ENCODE measurements at places on chromosomes 5 and 9.

- no peak for DNase-seq
These were observed 95.1 kb upstream of the TMED7 start for GRCh38 chr5:115720888-115721287.

DNA sequence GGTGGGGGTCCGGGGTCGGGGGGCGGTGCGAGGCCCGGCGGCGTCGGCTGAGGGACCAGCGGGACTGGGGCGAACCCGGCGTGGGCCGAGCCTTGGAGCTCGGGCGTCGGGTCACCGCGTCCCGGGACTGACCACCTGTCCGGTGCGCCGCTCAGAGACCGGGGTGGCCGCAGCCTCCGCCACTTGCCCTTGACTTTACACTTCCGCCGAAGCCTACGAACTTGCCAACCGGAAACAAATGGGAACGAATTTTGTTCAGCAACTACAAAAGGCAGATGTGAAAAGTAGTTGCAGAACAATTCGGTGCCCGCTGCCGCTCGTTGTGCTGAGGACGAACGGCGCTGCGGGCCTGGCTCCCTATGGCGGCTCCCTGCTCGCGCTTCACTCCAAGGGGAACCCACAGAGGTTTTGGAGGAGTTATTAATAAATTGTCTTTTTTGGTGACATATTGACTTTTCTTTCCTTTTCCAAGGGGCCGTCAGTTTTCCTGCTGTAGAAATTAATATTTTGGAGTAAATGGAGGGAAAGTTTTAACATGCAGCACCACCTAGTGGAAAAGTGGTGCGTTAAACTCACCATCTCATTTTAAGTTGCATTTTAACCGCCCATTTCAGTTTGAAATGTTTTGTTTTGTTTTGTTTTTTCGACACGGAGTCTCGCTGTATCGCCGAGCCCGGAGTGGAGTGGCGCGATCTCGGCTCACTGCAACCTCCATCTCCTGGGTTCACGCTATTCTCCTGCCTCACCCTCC lies 490 bp downstream of the PCBD2 start:
- DNase-seq: peak; percentile 81

DNA sequence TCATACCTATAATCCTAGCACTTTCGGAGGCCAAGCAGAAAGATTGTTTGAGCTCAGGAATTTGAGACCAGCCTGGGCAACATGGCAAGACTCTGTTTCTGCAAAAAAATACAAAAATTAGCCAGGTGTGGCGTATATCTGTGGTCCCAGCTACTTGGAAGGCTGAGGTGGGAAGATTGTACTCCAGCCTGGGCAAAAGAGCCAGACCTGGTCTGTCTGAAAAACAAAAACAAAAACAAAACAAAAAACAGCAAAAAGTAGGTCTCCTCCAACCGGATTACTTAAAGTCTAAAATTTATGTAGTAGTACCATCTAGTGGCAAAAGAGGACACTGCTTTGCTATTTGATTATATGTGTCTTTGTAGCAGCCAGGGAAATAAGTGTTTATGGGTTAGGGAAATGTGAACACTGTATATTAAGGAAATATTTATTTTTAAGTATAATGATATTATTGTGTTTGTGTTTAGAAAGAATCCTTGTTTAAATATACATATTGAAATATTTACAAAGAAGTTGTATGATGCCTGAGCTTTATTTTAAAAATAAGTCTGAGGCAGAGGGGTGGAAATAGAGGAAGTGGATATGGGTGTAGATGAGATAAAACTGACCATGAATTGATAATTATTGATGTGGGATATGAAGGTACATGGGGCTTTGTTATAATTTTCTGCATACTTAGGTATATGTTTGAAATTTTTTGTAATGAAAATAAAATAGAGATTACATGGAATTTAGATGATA lies 20.0 kb downstream of the APC start:
- DNase-seq: peak; percentile 63

DNA sequence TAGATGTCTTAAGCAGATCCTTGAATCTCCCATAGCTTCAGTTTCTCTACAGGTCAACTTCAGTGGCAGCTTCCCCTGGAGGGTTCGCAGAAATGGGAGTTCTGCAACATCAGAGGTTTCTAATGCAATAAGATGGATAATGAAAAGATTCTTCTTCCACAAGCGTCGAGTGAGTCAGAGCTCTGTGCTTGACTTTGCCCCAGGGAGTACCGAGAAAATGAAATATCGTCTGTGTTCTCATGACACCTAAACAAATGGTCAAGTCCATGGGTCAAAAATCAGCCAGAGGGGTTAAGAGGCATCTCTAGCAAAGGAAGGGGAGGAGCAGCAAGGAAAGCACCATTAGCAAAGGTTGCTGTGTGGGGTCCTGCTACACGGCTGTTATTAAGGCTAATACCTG lies 3.2 kb upstream of the ADRA1B start:
- no peak for DNase-seq

- DNase-seq: no peak
These were observed 182.1 kb downstream of the FBN2 start for GRCh38 chr5:128355961-128356360.

- DNase-seq: no peak
These were observed 86.1 kb downstream of the F2RL2 start for GRCh38 chr5:76537073-76537543.

GRCh38 chr9:109453210-109453842 lies 44.8 kb downstream of the PTPN3 start:
- no peak for DNase-seq

DNA sequence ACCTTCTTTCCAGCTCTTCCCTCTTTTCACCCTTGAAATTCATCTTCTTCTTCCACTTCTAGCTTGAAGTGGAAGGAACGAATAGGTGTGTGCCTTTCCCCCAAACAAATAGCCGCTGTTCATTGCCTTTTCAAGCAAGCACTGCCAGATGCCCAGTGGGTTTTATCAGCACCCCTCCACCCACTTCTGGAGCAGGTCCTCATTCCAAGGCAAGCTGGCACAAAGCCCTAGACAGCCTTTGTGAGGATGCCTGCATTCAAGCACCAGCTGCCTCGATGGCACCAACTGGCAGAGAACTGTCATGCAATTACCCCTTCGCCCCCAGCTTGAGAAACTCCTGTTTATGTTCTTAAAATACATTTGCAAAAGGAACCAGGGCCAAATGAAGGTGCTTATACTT lies 36.5 kb downstream of the SERINC5 start:
- no peak for DNase-seq

DNA sequence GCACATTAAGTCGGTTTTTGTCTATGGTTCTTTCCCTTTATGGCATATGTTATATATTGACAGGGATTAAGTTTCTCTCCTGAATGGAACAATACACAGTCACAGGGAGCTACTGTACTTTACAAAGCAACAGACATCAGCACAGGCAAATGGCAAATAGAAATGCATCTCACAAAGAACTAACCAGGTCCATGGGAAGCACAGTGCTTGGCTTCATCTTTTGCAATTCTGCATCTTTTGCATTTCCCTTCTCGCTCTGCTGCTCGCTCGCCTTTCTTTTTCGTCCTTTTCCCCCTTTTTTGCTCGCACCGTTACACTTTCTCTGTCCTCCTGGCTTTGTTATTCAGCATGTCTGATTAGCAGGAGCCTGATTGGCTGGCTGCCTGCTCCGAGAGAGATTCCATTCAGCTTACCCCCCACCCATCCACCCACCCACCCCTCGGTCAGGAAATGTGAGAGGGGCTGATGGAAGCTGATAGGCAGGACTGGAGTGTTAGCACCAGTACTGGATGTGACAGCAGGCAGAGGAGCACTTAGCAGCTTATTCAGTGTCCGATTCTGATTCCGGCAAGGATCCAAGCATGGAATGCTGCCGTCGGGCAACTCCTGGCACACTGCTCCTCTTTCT lies at the start of gene ADAMTSL1:
ADAMTSL1 (plus strand) TSS at position 502 of the 628 bp plus-strand sequence; CDS start at position 582, 80 bp downstream.
- DNase-seq: peak; percentile 77

- no peak for DNase-seq
These were observed 80.8 kb downstream of the HRH2 start for GRCh38 chr5:175738602-175739133.

- no peak for DNase-seq
These were observed 463.2 kb upstream of the ADAMTS16 start for GRCh38 chr5:4676934-4677333.

DNA sequence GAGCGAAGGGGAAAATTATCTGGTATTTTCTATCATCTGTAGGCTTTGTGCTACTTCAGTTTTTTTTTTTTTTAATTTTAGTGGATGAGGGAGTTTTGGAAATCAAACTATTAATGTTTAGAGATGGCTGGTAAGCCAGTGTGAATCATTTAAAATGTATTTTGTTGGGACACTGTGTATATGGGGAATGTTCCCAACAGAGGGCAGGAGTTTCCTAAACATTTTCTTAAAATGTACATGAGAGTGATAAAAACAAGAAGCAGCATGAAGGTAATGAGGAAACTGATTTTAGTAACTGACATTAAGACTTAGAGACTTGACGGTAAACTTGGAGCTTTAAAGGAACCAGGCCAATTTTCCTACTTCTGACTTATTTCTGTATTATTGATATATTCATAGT lies 68.2 kb upstream of the ITGA2 start:
- no peak for DNase-seq

GRCh38 chr9:89879701-89880100 lies 274.9 kb downstream of the GADD45G start:
- DNase-seq: no peak

DNA sequence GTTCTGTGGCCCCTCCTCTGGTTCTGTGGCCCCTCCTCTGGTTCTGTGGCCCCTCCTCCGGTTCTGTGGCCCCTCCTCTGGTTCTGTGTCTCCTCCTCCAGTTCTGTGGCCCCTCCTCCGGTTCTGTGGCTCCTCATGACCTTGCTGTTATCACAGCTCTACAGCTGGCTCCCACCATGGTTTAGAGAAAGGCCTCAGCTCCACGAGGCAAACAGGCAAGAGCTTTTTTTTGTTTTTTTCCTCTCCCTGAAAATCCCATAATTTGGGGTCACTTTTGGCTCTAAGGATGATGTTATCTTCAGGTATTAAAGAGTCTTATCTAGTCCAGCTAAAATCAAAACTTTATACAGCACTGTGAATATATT lies 31.8 kb downstream of the C5orf15 start:
- no peak for DNase-seq

DNA sequence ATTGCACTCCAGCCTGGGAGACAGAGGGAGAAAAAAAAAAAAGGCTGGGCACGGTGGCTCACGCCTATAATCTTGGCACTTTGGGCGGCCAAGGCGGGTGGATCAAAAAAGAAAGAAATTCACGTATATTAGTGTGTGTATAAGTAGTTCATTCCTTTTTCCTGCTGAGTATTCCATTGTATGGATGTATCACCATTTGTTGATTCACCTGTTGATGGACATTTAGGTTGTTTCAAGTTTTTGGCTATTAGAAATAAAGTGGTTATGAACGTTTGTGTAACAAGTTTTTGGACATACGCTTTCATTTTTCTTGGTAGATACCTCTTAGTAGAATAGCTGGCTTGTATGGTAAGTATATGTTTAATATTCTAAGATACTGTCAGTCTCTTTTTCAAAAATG lies 28.5 kb downstream of the ZNF131 start:
- DNase-seq: no peak

DNA sequence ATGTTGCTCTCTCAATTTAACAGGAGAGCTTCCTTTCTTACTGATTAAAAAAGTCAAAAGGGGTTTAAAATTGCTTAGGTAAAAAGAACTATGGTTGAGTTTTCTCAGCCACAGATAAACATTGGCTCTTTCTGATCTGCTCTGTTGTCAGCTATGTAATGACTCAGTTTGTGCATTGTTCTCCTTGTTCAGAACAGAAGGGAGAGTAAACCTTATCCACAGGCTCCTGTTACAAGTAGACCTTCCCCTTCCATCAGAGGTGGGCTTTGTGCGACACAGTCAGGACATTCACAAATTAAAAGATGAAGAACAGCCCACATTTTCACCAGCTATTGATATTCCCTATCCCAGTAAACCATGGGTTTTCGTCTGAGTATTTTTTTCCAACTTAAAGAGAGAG lies 236.3 kb upstream of the SEMA6A start:
- DNase-seq: no peak

DNA sequence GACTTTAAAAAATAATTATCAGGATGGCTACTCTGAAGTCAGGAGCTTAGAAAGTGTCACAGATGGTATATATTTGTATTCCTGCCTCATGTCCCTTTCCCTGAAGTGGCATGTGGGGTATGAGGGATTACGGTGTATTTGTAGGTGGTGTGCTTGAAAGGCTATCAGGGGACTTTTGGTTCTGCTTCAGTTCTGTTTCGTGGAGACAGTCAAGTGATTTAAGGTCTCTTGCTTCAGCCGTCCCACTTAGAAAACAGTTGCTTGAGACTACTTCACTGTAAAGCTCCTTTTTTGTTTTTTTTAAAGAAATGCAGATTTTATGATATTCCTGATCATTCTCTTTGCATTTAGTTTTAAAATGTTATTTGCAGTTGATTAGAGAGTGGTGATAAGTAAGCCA lies 18.3 kb downstream of the PARP8 start:
- DNase-seq: no peak

DNA sequence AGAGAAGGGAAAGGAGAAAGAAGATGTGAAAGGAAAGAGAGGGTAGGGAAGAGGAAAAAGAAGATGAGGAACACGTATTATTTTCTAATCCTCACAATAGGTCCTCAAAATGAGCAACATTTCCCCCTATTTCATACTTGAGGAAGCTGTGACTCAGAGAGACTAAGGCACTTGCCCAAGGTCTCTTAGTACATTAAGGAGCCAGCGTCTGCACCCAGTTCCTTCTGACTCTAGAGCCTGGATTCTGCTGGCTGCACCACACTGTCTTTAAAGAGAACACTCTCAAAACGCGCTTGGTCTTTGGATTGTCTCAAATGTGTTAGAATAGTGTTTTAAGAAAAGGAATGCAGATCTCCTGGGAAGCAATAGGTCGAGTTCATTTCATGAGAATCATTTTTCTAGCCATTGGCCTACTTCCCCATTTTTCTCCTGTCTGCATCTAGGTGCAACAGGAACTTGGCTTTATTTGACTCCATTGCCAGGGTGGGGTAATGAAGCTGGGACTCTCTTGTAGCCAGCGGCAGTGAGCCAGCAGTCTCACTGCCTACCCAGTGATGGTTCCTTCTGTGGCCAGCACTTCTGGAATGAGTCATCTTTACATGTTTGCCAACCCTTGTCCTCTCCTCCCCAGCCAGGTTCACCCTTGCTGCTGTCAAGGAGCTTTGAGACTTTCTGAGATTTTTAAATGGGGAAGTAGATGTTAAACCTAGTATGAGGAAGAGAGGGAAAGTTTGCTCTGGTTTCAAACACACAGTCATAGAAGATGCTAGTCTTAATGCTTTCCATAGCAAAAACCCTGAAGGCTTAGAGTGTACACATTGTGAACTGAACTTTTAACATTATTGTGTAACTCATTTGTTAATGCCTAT lies 82.7 kb downstream of the DOCK8 start:
- no peak for DNase-seq

DNA sequence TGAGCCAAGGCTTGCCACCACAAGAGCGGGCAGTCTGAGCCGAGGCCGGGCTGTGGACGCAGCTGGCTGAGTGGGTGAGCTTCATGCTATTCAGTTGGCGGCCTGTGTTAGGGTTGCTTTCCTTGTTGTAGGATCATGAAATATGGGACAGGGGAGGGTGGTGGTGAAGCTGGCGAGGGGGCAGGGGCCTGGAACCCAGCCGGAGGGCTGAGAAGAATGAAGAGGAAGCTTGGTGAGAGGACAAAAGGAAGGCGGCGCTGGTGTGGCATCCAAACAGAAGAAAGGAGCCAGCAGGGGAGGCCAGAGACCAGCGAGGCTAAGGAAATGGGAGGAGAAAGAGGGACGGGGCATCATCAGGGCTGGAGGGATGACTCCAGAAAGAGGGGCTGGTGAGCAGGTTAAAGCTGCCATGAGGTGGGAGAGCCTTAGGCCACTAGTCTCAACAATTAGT lies 18.3 kb downstream of the RALGPS1 start:
- no peak for DNase-seq

All from NCI-H748 treated with DMSO at 0.1 percent for 48 hours (cell line).